Bone marrow (tissue), 2 donors: ENCODE measurements at places on chromosomes 5 and 9.

GRCh38 chr9:36396985-36397384, 3.1 kb downstream of the RNF38 start:
- DNase-seq = no peak

DNA sequence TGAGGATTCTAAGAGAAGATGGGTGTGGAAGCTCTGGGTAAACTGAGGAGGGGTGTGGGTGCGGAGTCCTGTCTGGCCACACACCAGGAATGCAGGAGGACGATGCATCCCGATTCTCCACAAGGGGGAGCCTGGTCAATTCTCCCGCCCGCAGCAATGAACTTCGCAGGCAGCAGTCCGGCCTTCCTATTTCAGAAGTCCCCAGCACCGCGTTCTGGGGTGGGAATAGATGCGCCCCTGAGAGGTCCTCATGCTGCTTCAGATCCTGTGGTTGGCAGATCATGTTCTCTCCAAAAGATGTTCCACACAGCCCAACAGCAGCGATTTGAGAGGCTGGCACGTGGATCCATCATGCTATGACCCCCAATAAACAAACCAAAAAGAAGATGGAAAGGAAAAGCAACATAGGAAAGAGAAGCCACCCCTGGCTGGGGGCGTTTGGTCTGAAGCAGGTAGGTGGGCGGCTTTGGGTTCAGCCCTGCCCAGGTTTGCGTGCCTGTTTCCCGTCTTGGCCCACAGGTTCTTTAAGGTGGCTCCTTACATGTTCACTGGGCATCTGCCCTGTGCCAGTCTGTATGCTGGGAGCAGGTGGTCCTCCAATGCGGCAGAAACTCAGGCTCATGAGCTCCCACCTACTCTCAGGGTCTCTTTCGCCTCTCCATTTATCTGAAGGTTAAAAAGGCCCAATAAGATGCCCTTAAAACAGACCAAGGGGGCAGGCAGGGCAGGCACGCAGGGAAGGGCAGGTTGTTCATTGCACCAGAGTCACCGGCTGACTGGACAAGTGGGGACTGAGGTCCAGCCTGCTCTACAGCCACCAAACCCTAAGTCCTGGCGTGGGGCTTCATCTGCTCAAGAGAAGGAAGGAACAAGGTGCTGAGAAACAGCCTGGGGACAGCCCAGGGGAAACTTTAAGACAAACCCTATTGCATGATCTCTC, 171.6 kb downstream of the PAX5 start:
- DNase-seq = no peak

GRCh38 chr5:32276173-32276853, 36.4 kb downstream of the MTMR12 start:
- DNase-seq = peak; percentile 39

DNA sequence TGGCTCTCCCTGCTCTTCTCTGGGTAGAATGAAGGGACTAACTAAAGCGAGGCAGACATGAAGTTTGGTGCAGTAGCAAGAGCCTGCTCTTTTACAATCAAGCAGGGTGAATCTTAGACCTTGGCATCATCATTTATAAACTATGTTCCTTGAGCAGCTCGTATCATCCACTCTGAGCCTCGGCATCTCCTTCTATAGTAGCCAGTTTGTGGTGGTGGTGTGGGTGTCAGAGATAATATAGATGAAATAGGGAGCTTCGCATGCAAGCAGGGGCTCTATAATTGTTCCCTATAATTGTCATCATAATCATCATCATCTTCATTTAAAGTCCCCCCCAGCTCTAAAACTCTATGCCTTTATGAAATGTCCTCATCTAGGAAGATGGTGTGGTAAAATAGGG, 72.5 kb upstream of the SAP30L start:
- no peak for DNase-seq
